Stimulated activated CD4-positive, alpha-beta T cell treated with anti-CD3 and anti-CD28 coated beads, Interleukin-4, amount 100 ng/mL, for 1 hour (primary cell): ENCODE measurements at places on chromosomes 3 and 15.

DNA sequence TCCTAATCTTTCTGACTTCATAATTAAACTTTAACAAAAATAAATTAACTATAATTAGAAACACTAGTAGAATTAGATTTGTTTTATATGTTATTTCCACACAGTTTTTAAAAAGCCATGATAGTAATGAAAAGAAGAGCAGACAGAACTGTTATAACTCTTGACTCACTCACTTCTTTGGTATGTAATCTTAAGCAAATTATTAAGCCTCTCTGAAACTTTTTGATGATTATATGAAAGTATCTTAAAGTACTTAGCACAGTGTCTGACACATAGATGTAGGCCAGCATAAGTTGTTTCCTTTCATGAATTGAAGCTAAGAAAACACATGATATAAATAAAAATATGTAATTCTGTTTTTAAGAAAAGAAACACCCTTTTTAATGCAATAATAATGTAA, 123.6 kb upstream of the MLF1 start:
- no peak for DNase-seq

DNA sequence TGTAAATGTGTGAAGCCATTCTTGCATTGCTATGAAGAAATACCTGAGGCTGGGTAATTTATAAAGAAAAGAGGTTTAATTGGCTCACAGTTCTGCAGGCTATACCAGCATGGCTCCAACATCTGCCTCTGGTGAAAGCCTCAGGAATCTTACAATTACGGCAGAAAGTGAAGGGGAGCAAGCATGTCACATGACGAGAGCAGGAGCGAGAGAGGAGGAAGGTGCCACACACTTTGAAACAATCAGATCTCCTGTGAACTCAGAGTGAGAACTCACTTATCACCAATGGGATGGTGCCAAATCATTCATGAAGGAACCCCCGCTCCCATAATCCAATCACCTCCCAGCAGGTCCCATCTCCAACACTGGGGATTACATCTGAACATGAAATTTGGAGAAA, 213.6 kb upstream of the TSC22D2 start:
- no peak for DNase-seq

GRCh38 chr3:126414961-126415660, 20.4 kb downstream of the CFAP100 start:
- no peak for DNase-seq

- DNase-seq = no peak
Observed at GRCh38 chr3:184148076-184148475, 7.1 kb upstream of the DVL3 start.

DNA sequence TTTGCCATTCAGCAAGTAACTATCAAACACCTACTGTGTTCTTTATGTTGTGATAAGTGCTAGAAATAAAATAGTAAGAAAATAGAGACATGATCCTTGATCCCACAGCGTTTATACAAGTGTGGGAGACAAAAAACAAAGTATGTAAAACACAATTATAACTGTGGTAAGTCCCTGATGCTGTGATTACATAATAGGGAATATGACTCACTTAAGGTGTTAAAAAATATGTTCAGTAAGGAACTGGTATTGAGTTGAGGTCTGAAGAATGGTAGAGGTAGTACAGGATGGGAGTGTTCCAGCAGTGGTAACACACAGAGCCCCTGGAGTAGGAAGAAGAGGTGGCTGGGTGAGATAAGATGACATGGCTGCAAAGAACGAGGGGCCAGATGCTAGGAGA, 132.1 kb upstream of the TMC3 start:
- DNase-seq = no peak

- DNase-seq = no peak
Observed at GRCh38 chr15:36617529-36618196, 38.2 kb downstream of the CDIN1 start.

- DNase-seq = no peak
Observed at GRCh38 chr3:53613125-53613524, 118.7 kb downstream of the CACNA1D start.
